Central memory CD8-positive, alpha-beta T cell (primary cell): ENCODE measurements at places on chromosomes 11 and 22.

DNA sequence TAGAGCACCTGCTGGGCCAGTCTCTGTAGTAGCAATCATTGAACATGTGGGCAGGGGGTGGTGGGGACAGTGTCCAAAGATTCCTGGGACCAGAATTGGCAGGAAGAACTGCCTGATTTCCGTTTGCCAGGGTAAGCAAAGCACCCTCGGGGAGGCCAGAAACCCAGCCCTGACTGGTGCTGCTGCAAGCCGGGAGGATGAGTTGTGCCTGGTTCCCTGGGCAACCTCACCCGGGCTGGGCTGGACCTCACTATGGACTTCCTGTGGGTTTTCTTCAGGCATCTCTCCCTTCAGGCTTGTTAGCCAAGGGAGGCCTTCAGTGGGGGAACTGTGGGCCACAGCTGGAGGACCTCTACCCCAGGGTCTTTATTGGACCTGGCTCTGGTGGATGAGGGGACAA lies 8.0 kb upstream of the POU2F3 start:
- DNase-seq = no peak
- H3K27me3 ChIP-seq = peaks cover 47% of the 10 kb centered on the region
- H3K4me3 ChIP-seq = no peak overlapping the region
- H3K27ac ChIP-seq = no peak overlapping the region

DNA sequence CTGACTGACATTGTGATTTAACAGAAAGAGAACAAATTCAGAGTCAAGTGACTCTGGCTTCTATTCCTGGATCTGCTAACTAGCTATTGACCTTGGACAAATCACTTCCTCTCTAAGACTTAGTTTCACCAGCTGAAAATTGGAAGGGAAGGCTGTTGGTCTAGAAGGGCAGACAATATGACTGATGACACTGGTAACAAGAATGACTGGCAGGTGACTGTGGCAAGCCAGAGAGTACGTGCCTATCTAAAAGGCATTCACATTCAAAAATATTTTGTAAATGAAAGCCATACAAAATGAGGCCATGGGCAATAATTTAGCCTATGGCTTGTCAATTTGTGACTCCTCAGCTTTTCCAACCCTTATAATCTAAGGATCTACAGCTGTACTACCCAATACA lies 23.5 kb downstream of the SERGEF start:
- DNase-seq = no peak
- H3K4me1 ChIP-seq = peaks cover 5% of the 10 kb centered on the region
- no peak overlapping the region for H3K27ac ChIP-seq
- peaks cover 30% of the 10 kb centered on the region for H3K36me3 ChIP-seq
- no peak overlapping the region for H3K4me3 ChIP-seq

- H3K4me3 ChIP-seq = no peak overlapping the region
- no peaks in the 10 kb centered on the region for H3K27me3 ChIP-seq
- no peak overlapping the region for H3K27ac ChIP-seq
- no peak for DNase-seq
These were observed 9.1 kb upstream of the MAPK8IP1 start for GRCh38 chr11:45876401-45876800.

DNA sequence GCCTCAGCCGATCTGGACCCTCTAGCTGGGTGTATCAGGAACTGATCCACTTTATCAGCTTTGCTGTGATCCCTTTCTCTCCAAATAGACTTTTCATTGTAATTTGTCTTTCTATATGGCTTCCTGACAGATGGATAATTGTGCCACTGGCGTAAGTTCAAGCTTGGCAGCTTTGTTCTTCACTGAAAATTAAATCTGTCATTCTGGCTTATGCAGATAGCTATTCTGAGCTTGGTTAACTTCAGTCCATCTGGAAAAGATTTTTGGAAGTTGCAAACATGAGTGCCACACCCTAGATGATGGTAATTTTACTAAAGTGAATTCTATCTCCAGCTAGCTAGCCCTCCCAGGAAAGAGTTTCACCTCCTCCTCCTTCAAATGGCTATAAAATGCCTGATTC lies 8.1 kb downstream of the OR5A2 start:
- no peak overlapping the region for H3K27ac ChIP-seq
- no peak overlapping the region for H3K4me3 ChIP-seq
- no peaks in the 10 kb centered on the region for H3K36me3 ChIP-seq
- no peak for DNase-seq

DNA sequence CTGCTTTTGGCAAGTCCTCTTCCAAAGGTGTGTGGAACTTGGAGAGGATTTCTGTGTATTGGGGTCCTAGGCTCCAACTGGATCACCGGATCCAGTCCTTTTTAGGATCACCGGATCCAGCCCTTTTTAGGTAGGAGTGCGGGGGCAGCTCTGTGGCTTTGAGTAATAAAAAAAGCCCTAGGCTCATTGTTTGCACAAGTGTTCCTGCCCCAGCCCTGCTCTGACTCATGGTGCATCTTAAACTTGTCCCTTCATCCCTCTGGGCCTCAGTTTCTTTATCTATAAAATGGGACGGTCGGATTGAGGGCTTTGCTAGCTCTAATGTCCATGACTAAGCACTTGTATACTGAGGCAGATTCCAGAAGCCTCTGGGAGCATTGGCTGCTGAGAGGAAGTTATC lies 22.7 kb upstream of the CD44 start:
- H3K27me3 ChIP-seq = no peaks in the 10 kb centered on the region
- no peak overlapping the region for H3K27ac ChIP-seq
- no peaks in the 10 kb centered on the region for H3K36me3 ChIP-seq

DNA sequence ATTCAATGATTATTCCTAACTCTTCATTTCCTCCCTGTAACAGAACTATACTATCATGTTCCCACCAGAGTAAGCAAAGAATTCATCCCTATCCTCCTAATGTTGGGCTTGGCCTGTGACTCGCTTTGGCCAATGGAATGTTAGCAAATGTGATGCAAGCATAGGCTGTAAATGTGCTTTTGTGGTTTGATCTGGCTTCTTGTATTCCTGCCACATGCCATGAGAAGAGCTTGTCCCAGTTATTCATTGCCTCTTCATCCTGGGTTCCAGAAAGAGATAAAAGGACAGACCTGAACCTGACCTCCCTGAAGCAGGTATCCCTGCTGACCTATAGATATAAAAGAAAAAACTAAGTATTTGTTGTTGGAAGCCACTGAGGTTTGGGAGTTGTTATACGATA lies 51.0 kb downstream of the SYTL2 start:
- H3K4me3 ChIP-seq = peak overlapping the region; percentile 30
- H3K27ac ChIP-seq = peak overlapping the region; percentile 68
- peaks cover 14% of the 10 kb centered on the region for H3K36me3 ChIP-seq
- DNase-seq = no peak
- H3K4me1 ChIP-seq = peaks cover 77% of the 10 kb centered on the region
- no peaks in the 10 kb centered on the region for H3K27me3 ChIP-seq

DNA sequence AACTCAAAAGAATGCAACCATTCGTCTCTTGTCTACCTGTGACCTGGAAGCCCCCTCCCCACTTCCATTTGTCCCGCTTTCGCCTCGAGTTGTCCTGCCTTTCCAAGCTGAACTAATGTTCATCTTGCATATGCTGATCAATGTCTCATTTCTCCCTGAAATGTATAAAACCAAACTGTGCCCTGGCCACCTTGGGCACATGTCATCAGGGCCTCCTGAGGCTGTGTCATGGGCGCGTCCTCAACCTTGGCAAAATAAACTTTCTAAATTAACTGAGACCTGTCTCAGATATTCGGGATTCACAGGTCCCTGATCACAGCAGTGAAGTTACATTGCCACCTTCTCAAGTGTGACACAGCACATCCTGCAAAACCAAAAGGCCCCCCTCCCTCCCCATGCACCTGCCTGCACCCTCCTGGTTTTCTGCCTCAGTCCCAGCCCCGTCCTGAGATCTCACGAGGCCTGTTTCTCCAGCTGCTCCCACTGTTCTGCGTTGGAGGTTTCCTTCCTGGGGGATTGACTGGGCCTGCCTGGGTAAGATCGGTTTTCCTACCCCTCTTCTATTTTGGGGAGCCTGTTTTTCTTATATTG lies 1328.7 kb downstream of the TBC1D22A start:
- no peak for DNase-seq
- H3K27ac ChIP-seq = no peak overlapping the region
- peaks cover 10% of the 10 kb centered on the region for H3K4me1 ChIP-seq
- H3K36me3 ChIP-seq = no peaks in the 10 kb centered on the region

- H3K27me3 ChIP-seq = peaks cover 38% of the 10 kb centered on the region
- H3K4me3 ChIP-seq = no peak overlapping the region
- DNase-seq = no peak
- H3K4me1 ChIP-seq = peaks cover 11% of the 10 kb centered on the region
These were observed 6.7 kb upstream of the GSTP1 start for GRCh38 chr11:67576735-67577475.

GRCh38 chr11:64887234-64887756 lies 8.9 kb upstream of the EHD1 start:
- DNase-seq = no peak
- peaks cover 19% of the 10 kb centered on the region for H3K36me3 ChIP-seq
- no peak overlapping the region for H3K27ac ChIP-seq
- no peak overlapping the region for H3K4me3 ChIP-seq

- peaks cover 78% of the 10 kb centered on the region for H3K4me1 ChIP-seq
- H3K36me3 ChIP-seq = peaks cover 3% of the 10 kb centered on the region
- no peaks in the 10 kb centered on the region for H3K27me3 ChIP-seq
- DNase-seq = no peak
- H3K27ac ChIP-seq = peak overlapping the region; percentile 15
These were observed 76.5 kb upstream of the ARFGAP3 start for GRCh38 chr22:42933485-42934091.

- H3K4me3 ChIP-seq = no peak overlapping the region
- H3K36me3 ChIP-seq = peaks cover 13% of the 10 kb centered on the region
- peaks cover 30% of the 10 kb centered on the region for H3K4me1 ChIP-seq
- H3K27ac ChIP-seq = peak overlapping the region; percentile 19
- H3K27me3 ChIP-seq = no peaks in the 10 kb centered on the region
These were observed 166.7 kb downstream of the TBC1D22A start for GRCh38 chr22:46929046-46929709.

GRCh38 chr11:459511-460220 lies 9.6 kb downstream of the PTDSS2 start:
- peaks cover 23% of the 10 kb centered on the region for H3K4me1 ChIP-seq
- peaks cover 11% of the 10 kb centered on the region for H3K36me3 ChIP-seq
- H3K27ac ChIP-seq = no peak overlapping the region
- DNase-seq = no peak
- no peaks in the 10 kb centered on the region for H3K27me3 ChIP-seq
- no peak overlapping the region for H3K4me3 ChIP-seq

DNA sequence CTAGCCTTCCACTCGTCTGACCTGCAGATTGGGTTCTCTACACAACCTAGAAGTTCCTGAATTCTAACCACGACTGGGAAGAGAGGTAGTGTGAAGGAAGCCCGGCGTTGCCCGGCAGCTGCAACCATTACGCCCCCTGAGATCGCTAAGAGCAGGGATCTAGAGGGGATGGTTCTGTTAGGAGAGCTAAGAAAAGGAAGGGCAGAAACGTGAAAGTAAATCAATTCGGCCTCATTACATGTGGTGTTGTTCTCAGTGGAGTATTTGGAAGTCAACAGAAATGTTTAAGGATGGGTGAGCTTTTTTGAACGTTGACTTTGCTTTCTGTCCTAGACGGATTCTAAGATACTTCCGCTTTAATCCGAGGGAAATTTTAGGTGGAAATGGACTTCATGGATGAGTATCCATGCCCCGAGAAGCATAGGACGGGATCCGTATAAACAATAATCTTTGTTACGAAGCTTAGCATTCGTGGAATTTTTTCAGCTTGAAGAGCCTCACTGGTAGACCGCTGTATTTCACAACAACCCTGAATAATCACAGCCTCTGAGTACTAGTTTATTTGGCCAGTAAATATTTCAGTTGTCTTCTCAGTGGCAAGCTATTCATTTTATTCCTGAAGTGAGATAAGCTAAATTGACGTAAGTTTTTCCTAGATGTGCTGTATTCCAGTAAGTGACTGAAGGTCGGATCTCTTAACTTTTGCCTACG lies 629 bp downstream of the ATP5MG start:
- H3K27me3 ChIP-seq = no peaks in the 10 kb centered on the region
- H3K4me1 ChIP-seq = peaks cover 64% of the 10 kb centered on the region
- no peak for DNase-seq
- H3K4me3 ChIP-seq = peak overlapping the region; percentile 99
- peaks cover 35% of the 10 kb centered on the region for H3K36me3 ChIP-seq
- H3K27ac ChIP-seq = peak overlapping the region; percentile 100

- no peak for DNase-seq
- no peaks in the 10 kb centered on the region for H3K27me3 ChIP-seq
- H3K4me1 ChIP-seq = peaks cover 7% of the 10 kb centered on the region
- peaks cover 1% of the 10 kb centered on the region for H3K36me3 ChIP-seq
These were observed 80.6 kb downstream of the GAB2 start for GRCh38 chr11:78336877-78337553.

GRCh38 chr11:28169816-28170215 lies 61.6 kb downstream of the METTL15 start:
- no peak overlapping the region for H3K4me3 ChIP-seq
- H3K27ac ChIP-seq = no peak overlapping the region
- DNase-seq = no peak
- peaks cover 16% of the 10 kb centered on the region for H3K4me1 ChIP-seq
- H3K27me3 ChIP-seq = no peaks in the 10 kb centered on the region
